D721Med (cell line): ENCODE measurements at places on chromosomes 3 and 15.

DNA sequence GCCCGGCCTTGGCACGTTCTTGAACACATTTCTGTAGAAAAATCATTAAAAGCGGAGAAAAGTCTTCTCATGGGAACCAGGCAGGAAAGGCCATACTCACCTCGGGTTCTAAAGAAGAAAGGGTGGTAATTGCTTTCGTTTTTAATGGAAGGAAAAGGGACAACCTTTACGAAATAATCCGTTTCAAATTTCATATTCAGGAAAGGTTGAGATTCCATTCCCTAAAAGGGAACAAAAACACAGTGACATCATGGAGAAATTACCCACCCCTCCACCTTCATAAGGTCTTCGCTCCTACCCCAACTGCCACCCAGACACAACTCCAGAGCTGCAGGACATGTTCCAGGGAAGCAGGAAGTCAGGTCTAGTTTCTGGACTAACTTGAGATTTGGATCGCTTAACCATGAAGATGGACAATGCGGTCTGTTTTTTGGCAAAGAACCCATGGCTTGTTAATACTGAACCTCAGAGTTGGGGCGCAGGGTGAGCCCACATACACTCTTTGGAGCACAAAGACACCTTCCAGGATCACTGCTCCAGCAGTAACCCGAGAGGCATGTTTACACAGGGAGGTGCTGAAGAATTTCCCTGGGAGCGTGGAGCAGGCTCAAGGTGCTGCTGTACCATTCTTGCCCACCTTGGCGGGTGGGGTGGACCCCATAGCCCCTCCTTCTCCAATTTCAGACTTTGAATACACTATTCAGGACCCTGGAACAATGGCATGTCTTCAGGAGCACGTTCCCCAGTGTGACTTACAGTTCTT lies 49.2 kb downstream of the SPATA12 start:
- DNase-seq: no peak

GRCh38 chr3:131233900-131234668 lies 147.5 kb upstream of the NUDT16 start:
- DNase-seq: no peak

DNA sequence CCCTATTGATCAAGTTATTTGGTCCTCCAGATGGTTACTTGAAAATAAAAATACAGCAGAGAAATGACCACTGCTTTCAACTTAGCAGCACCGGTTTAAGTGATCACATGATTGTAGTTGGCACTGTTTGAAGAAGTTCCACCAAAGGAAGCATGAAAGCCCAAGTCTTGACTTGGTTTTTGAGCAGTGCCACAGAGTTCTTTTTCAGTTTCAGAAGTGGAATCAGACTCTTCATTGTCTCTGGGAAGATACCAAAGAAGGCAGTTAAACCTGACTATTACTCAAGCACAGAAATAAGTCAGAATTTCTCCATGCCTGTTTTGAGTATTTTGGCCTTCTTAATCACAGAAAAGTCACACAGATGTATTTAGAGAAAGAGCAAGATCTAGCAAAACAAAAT lies 66.7 kb downstream of the BBX start:
- no peak for DNase-seq

GRCh38 chr15:55234104-55234799 lies 37.5 kb upstream of the RSL24D1 start:
- DNase-seq: no peak

GRCh38 chr15:74768771-74769342 lies 13.0 kb upstream of the CSK start:
- peak; percentile 80 for DNase-seq

GRCh38 chr15:90268415-90268814 lies 2.9 kb downstream of the NGRN start:
- DNase-seq: no peak

DNA sequence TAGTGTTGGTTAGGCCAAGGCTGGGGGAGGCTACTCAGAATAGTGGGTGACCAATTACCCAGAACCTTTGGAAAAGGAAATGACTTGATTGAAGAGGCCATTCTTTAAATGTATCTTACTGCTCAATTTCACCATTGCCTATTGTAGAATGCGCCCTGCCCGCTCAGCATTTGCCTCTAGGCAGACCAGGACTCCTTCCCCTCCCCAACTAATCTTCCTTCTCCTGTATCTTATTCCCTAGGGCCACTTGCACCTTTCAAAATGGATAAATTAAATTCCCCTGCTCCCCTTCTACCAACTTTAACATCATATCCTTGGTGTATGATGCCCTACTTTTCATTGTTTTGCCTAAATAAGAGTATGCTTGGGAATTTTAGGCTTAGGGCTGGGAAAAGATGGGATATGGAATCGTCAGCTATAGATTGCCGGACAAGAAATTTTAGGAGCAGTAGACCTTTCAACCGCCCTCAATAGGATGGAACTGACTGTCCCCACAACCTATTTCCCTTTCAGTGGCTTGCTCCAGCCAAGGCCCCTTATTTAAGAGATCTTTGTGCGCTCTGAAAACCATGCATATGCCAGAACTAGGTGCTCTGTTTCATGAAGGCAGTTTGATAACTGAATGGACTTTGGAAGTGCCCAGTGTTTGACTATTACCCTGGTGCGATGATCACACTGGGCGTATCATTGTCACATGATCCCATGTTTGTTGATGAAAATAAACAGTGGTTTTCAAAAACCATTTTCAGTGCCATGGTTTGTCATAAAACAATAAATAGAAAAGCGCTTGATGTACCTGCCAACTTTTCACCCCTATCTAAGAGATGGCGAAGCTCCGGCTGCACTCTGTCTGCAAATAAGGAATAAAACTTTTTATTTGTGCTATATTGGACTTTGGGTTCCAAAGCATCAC lies 74.3 kb upstream of the TSEN2 start:
- DNase-seq: no peak

GRCh38 chr3:65268426-65268825 lies 580.6 kb upstream of the ADAMTS9 start:
- no peak for DNase-seq

- no peak for DNase-seq
Observed at GRCh38 chr15:54127574-54127973, 149.3 kb downstream of the UNC13C start.

DNA sequence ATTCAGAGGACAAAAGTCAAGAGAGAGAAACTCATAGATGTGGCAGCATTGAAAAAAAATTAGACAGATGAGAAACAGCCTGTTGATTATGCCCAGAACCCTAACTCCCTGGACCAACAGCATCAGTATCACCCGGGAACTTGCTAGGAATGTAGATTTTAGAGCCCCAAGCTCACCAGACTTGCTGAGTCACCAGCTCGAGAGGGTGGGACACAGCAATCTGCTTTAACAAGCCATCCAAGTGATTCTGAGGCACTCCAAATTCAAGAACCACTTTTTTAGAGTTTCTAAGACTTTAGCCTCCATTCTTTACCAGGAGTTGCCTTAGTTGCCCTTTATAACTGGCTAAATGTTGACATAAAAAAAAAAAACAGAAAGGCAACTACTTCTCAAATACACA lies 70.9 kb downstream of the CGGBP1 start:
- no peak for DNase-seq

- DNase-seq: no peak
Observed at GRCh38 chr3:36393563-36393962, 13.3 kb downstream of the STAC start.
